ENCODE measurements at places on chromosomes 6 and 20.
A peak's percentile ranks its signal among the peaks of the same experiment; 100 is the strongest.

DNA sequence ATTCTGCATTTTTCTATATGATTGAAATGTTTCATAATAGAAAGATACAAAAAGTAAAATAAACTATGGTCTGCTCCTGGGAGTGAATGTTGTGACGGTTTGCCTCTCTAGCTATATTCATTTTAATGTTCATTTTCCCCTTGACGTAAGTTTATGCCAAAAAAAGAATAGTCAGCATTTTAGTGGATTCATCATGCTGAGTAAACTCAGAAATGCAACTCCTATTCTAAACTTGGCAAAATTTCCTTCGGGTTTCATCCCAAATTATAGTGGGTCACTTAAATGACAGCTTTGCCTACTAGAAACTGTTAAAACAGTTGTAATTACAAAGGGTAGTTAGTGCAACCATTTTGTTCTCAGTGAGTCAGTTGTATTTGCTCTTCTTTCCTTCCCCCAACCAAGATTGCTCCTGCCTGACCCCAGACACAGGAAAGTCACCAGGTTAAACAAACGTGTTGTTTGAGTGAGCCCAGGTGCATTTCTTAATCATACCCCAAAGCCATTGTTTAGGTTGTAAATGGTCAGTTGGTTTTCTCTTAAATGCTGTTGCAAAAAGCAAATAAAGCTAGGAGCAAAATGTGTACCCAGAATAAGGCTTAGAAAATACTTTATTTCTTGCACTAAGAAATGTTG lies 482.3 kb upstream of the SOX4 start:
- no peak for DNase-seq

DNA sequence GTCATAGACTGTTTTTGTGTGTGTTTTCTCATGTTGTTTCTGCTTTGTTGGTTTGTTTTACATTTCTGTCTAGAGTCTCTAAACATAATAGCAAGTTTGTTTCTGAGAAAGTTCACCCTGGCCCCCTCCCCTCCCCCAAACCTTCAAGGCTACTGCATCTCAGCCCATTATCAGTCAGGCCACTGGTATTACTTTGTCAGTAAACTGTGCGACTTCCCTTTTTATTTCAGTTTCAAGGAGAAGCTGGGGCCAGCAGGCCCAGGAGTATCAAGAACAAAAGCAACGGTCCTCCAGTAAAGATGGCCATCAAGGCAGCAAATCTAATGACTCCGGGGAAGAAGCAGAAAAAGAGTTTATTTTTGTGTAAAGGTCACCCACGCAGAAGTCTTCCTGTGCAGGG lies 32.8 kb upstream of the SCGN start:
- no peak for DNase-seq

DNA sequence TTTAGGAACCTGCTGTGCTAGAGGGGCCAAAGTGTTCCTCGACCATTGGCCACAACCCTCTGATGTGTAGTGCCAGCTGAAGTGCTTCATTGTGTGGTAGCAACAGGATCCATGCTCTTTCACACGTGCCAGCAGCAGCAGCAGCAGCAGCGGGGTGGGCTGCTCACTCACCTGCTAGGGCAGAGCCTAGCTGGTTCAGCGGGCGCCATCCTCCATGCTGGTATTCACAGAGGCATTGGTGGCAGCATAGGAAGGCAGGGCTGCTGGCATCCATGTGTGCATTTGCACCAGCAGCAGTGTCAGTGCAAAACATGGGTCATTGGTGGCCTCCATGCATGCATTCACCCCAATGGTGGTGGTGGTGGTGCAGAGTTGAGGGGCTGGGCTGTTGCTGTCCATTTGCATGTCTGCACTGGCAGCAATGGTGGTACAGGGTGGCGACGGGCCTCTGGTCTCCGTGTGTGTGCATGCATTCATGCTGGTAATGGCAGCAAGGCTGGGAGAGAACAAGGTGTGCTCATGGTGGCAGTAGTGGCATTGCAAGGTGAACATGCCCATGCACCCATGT lies 13.2 kb upstream of the TINAG start:
- DNase-seq, result no peak

DNA sequence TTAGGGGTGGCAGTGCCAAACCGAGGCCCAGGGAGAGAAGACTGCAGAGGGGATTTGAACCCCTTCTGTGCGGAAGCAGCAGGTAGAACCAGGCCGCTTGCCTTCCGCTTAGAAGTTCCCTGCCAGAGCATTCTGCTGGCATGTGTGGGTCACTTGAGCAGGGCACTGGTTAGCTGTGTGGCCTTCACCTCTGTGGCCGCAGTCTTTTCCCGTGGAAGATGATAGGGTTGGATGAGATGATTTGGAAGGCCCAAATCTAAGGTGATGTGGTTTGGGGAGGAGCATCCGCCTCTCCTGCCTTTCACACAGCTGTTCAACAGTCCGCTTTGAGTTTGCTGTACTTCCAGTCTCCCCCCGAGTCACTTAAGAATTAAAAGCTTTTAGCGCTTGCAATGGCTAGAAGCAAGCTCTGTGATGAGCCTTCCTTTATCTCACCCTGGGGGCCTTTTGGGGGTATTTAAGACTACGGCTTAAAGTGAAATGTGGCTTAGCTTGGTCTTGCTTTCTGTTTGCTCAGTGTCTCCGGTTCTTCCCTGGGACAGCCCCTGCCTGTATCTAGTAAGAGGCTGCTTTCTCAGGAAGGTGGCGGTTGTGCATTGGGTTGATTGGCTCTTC lies 743 bp downstream of the CMTR1 start:
- DNase-seq, result peak; percentile 5

GRCh38 chr6:32941214-32941768 lies 463 bp upstream of the HLA-DMB start:
- DNase-seq, result peak; percentile 57

- DNase-seq, result no peak
These were observed 119.3 kb downstream of the PDE10A start for GRCh38 chr6:165543781-165544180.

DNA sequence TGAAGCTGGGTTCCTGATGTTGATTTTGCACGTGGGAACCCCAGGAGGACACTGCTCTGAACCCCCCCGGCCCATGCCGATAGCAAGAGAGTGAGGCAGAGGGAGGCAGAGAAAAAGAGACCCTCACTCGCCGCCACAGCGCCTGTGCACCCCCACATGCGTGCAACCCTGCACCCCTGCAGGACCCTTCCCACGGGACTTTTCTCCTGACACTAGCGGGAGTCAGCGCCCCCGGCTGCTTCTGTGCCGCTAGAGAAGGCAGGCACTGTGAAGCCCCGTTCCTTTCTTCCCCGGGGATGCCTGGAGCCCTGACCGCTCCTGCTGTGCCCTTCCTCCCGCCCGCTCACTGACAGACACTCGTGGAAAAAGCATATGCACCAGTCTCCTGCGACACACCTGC lies 67.4 kb downstream of the GMPR start:
- DNase-seq, result no peak

DNA sequence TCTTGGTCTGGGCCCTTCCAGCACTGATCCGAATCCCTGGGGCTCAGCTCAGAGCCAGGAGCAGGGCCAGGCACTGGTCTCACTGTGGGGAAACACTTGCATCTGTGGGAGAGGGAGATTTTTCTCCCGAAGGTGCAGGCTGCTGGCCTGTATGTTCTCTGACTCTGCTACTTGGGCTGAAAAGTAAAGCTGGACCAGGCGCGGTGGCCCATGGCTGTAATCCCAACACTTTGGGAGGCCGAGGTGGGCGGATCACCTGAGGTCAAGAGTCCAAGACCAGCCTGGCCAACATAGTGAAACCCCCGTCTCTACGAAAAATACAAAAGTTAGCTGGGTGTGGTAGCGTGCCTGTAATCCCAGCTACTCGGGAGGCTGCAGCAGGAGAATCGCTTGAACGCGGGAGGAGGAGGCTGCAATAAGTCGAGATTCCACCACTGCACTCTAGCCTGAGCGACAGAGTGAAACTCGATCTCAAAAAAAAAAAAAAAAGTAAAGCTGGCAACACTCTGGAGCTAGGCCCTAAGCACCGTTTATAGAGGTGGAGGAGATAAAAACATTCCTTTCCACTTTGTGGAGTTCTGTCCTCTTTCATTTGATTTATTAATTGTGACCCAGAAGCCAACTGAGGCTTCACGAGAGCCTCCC lies 41.7 kb downstream of the JPH2 start:
- no peak for DNase-seq

DNA sequence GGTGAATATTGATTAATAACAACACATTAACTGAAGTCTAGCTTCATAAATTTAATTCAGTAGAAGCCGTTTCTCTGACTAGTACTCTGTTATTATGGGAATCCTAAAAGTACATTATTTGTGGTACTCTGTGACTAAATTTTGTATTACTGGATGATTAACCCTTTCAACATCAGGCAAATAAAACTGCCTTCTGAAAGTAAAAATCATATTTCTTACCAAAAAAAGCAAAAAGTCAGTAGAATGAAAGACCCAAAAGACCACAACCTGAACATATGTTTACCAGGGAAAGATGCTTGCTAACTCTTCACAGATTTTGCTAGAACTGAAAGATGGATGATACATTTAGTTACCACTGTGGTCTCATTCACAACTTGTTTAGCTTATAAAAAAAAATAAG lies 73.2 kb downstream of the AHI1 start:
- DNase-seq, result no peak

- no peak for DNase-seq
These were observed 536.3 kb downstream of the CDH26 start for GRCh38 chr20:60494476-60494875.

- DNase-seq, result no peak
These were observed 329.1 kb upstream of the QKI start for GRCh38 chr6:163085426-163085825.
